AG09309 (cell line): ENCODE measurements at places on chromosomes 11 and 22.

GRCh38 chr11:78954261-78954660 is 379.6 kb upstream of the NARS2 start:
- no peak for DNase-seq

- DNase-seq = peak; percentile 46
Observed at GRCh38 chr11:58061813-58062212, 31.1 kb downstream of the OR6Q1 start.

- no peak for DNase-seq
Observed at GRCh38 chr11:9473408-9473807, 12.6 kb downstream of the ZNF143 start.

DNA sequence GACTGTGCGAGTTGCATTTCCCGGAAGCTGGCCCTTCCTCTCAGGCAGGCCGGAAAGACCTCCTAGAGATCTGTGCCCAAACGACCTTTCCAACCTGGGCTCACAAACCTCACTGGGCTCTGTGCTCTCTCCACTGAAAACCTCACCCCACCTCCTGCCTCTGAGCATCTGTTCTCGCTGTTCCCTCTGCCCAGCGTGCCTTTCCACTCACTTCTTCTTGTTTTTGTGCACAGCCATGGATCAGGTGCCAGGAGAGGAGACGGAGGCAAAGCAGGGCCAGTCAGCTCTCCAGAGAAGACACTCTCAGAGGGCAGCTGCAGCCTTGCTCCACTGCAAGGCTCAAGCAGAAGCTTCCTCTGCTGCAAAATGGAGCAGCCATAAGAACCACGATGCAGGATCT is 10.9 kb upstream of the CPT1A start:
- no peak for DNase-seq

DNA sequence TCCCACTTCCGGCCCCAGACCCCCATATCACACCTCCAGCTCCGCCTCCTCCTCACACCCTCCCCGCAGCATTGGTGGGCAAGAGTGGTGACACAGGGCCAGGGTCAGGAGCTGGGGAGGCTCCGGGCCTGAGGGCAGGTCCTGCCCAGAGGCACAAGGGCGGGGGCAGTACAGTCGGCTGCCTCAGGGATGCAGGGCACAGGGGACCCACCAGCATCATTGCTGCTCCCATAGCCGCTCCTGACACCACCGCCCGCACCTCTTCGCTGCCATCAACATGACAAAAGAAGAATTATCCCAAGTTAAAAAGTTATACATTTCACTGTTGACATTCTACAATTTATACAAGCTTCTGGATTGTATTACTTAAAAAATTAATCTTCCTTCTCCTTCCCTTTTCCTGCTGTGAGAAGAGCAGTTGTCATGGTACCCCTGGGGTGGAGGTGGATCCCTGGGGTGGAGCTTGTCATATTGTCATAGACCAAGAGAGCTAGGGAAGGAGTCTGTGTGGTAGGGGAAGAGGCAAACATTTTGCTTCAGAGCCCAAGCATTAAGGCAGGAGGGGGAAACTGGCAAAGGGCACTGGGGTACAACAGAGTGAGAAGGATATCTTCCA is 4.1 kb downstream of the SBF2 start:
- no peak for DNase-seq

DNA sequence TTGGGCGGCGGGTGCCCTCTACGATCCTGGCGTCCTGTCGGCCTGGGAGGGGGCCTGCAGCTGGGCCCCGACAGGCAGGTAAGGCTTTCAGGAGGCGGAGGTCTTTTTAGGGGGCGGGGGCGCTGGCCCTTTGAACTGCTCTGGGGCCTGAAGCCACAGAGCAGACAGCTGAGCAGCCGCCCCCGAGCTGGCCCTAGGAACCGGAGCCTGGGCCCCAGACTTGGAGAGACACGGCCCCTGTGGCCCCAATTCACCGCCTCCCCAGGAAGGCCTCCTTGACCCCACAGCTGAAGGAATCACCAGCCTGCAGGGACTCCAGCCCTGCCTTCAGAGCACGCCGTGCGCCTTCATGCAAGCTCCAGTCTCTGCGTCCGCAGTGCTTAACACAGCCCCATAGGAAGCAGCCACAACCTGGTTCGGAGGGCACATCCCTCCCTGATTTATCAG is 618 bp upstream of the CERK start:
- DNase-seq = no peak

DNA sequence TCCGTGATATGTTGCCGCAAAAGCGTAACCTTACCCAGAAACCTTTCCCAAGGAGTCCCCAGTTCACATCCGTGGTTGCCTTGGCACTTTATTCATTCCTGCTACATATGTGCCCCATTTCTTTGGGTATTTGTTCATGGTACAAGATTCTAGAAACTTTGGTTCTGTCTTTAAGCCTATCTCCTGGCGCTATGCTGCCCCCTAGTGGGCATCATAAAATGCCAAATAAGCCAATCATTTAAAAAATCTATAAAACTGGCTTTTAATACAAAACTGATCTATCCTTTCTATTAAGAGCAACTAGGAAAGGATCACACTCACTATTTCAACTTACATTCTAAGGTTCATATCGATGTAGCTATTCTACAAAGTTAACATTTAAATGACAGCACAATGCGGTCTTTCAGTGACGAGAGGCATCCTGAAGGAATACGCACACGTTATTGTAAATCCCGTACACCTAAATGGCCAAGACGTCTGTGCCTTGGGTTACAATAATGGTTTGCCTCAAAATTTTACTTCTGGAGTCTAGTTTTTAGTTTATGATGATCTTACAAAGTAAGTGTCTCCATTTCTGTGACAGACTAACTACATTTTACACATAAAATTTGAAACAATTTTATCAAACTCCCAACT is 16.2 kb downstream of the PIWIL3 start:
- DNase-seq = no peak
